ENCODE measurements at places on chromosomes 6 and 20.

- H3K4me3 ChIP-seq: no peak overlapping the region
- DNase-seq: no peak
- H3K27me3 ChIP-seq: no peaks in the 10 kb centered on the region
- no peaks in the 10 kb centered on the region for H3K36me3 ChIP-seq
- H3K4me1 ChIP-seq: no peaks in the 10 kb centered on the region
- no peak overlapping the region for H3K27ac ChIP-seq
These were observed 8.5 kb upstream of the SLC22A2 start for GRCh38 chr6:160267102-160267501.

GRCh38 chr20:36754656-36755222 lies 8.8 kb upstream of the NDRG3 start:
- no peaks in the 10 kb centered on the region for H3K27me3 ChIP-seq
- peak overlapping the region; percentile 9 for H3K4me3 ChIP-seq
- H3K36me3 ChIP-seq: peaks cover 7% of the 10 kb centered on the region
- H3K27ac ChIP-seq: no peak overlapping the region

DNA sequence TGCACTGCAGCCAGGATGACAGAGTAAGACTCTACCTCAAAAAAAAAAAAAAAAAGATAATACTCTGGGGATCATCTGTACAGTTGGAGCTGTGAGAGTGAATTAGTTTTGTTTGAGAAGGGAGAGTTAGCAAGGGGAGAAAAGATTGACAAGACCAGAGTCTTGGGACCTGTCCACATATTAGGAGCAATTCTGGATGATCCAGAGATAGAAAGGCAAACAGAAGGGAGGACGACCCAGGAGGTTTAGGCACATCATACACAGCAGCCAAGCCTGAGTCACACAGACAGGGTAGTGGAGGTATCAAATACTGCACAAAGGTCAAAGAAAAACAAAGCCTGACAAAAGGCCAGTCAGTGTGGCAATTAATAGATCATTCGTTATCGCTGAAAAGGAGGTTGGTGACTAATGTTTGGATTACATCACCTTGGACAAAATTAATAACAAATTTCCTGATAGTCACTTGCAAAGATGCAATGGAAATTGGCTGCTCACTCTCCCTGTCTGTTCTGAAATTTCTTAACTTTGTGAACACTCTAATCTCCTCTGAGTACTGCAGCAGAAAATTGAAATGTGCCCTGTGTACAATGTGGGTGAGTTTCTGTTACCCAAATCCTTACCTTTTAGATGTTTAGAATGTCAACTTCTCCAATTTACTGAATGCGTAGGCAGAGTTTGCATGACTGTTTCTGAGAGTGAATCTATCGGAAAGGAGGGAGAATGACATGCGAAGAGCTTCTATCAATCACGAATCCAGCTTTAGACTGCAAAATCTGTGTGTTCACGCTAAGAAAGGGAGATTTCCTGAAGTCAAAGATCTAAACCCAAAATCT lies 105.4 kb downstream of the TSHZ2 start:
- no peak overlapping the region for H3K4me3 ChIP-seq
- H3K36me3 ChIP-seq: no peaks in the 10 kb centered on the region
- H3K4me1 ChIP-seq: no peaks in the 10 kb centered on the region
- no peak overlapping the region for H3K27ac ChIP-seq

DNA sequence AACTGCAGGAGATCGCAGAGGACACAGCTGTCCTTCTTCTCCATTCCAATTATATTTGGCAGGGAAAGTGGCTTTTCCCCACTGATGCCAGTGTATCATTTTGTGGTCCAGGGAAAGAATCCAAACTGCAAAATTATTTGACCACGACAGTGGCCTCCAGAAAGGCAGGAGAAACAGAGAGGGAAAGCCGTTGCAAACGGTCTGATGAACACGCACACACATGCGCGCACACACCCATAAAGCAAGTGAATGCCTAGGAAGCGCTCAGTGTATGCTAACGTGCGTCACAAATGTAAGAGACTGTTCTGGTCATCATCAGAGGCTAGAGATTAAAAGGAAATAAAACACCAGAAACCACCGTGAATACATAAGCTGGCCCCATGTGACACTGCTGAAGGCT lies 54.0 kb downstream of the NPEPL1 start:
- peaks cover 80% of the 10 kb centered on the region for H3K27me3 ChIP-seq
- no peak overlapping the region for H3K4me3 ChIP-seq
- H3K4me1 ChIP-seq: no peaks in the 10 kb centered on the region
- H3K27ac ChIP-seq: no peak overlapping the region
- DNase-seq: no peak

DNA sequence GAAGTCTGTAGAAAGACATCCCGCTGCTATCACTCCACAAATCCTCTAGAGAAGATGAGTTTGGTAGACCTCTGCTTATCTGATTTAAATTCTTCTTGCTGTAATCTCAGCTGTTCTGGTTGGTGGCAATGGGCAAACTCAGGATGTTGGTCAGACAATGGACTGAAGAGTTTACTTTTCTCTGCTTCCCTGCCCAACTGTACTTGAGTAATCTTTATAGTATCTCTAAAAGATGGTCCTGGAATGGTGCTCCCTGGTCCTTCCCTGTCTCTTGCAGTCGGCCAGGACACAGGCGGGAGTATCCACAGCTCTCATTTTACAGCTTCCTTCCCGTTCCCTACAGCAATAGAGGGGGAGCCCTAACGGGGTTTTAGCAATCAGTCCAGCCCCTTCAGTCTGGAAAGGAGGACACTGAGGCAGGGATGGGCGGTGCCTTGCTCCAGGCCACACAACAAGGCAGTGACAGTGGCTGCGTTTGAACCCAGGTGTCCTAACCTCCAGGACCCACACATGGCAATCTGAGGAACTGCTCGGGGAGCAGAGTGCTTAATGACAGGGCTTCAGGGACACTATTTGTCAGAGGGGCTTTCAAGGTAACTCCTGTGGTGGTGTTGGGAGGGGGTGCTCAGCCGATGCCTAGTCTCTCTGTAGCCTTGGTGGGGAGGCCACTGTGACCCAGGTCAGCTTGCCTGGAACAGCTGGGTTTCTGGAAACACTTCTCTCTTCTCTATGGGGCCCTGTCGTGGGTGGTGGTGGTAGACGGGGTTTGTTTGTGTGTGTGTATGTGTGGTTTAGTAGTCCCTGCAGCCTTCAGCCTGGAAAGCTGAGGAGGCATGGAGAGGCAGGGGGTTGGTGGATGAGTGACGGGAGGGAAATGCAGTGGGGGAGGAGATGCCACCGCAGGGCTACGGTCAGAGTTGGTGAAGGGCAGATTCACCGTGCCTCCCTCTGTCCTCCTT lies 9.5 kb upstream of the VEGFA start:
- H3K4me3 ChIP-seq: no peak overlapping the region
- no peaks in the 10 kb centered on the region for H3K36me3 ChIP-seq
- H3K4me1 ChIP-seq: no peaks in the 10 kb centered on the region
- peaks cover 32% of the 10 kb centered on the region for H3K27me3 ChIP-seq
- H3K27ac ChIP-seq: peak overlapping the region; percentile 0
- no peak for DNase-seq

DNA sequence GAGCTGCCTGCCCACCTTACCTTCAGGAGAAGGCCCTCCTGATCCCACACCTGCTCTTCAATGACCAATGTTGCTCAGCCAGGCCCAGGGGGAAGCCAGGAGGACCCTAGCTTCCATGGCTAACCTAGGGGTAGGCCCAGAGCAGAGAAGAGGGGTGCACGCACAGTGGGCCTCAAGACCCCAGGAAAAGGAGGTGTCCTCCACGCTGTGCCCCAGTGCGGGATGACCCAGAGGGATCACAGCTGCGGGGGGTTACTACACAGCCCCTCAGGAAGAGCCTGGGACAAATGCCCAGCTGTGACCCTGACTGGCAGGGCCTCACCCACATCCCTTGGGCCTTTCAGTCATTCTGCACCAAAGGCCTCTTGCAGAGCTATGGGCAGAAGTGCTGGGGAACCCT lies 31.6 kb upstream of the APMAP start:
- H3K4me1 ChIP-seq: peaks cover 34% of the 10 kb centered on the region
- no peak overlapping the region for H3K27ac ChIP-seq
- no peak overlapping the region for H3K4me3 ChIP-seq

- H3K36me3 ChIP-seq: no peaks in the 10 kb centered on the region
- no peak overlapping the region for H3K4me3 ChIP-seq
- H3K27me3 ChIP-seq: no peaks in the 10 kb centered on the region
- H3K4me1 ChIP-seq: no peaks in the 10 kb centered on the region
These were observed 336.0 kb upstream of the DEFB115 start for GRCh38 chr20:30921286-30922071.

GRCh38 chr6:13006578-13007300 lies 290.2 kb downstream of the PHACTR1 start:
- H3K27ac ChIP-seq: no peak overlapping the region
- DNase-seq: no peak
- H3K4me1 ChIP-seq: no peaks in the 10 kb centered on the region

- no peaks in the 10 kb centered on the region for H3K4me1 ChIP-seq
- H3K36me3 ChIP-seq: peaks cover 9% of the 10 kb centered on the region
- DNase-seq: no peak
- H3K4me3 ChIP-seq: no peak overlapping the region
- H3K27me3 ChIP-seq: no peaks in the 10 kb centered on the region
These were observed 46.0 kb downstream of the SERAC1 start for GRCh38 chr6:158122048-158122447.

DNA sequence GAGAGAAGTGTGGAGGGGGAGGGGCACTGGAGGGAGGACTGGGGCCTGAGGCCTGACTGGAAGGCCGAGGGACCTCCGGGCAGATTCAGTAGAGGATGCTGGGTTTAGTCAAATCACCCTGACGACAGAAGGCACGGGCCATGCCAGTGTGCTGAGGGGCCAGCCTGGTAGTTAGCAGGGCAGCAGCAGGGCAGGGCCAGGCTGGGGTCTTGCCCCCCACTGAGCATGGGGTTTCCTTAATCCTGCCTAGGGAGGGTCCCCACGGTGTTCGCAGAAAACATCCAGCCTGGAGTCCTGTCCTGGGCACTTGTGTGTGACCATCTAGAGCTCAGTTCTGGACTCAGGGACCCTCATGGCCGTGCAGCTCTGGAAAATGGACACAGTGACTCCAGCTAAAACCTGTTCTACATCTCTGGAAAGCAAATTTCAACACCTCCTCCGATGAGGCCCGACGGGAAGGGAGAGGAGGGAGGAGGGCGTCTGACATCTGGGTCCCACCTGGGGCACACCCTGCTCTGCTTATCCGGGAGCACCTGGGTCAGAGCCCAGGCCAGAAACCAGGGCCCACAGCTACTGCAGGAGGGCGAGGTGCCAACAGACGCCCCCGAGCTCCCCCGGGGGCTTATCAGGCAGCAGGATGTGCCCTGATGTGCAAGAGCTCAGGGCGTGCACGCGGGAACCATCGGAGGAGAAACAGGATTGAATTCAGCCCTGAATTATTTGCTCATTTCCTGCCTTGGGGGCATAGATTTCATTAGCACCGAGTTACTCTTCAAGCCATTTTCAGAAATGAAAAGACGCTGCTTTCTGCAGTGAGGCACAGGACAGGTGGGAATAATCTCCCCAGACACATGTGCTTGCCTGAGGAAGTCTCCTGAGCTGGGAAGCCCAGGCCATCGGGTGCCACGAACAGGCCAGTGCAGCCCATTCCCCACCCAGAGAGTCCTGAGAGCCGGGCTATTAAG lies 78.0 kb upstream of the MPC1 start:
- H3K36me3 ChIP-seq: peaks cover 7% of the 10 kb centered on the region
- DNase-seq: no peak
- H3K27me3 ChIP-seq: no peaks in the 10 kb centered on the region
- peaks cover 45% of the 10 kb centered on the region for H3K4me1 ChIP-seq
- no peak overlapping the region for H3K27ac ChIP-seq

DNA sequence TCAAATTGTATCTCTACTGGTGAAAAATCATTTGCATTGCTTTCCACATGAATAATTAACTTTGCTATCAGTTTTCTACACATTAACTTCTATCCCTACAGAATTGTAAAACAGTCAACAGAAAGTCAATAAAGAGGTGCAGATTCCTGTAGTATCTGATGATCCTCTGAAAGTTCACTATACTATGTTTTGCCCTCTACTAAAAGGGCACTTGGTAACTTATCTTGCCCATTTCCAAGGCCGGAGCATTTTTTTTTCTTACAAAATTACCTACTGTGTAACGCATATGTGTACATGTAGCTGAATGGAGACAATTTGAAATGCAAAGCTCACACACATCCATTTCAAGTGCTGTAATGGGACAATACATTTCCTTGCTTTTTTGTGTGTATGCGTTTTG lies 9.6 kb upstream of the SPTLC3 start:
- H3K27me3 ChIP-seq: no peaks in the 10 kb centered on the region
- H3K4me1 ChIP-seq: no peaks in the 10 kb centered on the region
- H3K36me3 ChIP-seq: no peaks in the 10 kb centered on the region
- no peak overlapping the region for H3K27ac ChIP-seq
- DNase-seq: no peak
- no peak overlapping the region for H3K4me3 ChIP-seq

DNA sequence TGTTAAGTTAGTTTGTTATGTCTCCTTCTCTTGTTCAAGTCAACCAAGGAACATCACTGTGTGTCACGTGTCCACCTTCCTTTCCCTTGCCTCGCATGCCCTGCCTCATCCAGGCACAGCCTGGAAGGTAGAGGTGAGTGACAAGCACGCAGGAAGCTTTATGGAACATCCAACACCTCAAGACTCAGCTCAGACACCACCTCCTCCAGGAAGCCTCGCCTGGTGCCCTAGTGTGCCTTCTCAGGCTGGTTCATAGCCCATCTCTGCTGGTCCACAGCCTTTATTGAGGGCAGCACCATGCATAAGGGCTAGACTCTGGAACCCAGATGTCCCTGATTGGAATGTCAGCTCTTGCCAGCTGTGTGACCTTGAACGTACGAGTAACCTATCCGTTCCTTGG lies 224.3 kb downstream of the ANKRD60 start:
- no peaks in the 10 kb centered on the region for H3K36me3 ChIP-seq
- no peak overlapping the region for H3K4me3 ChIP-seq
- no peaks in the 10 kb centered on the region for H3K4me1 ChIP-seq
- H3K27ac ChIP-seq: no peak overlapping the region
- peaks cover 13% of the 10 kb centered on the region for H3K27me3 ChIP-seq
